ENCODE measurements at places on chromosomes 5 and 9.

GRCh38 chr9:113973963-113974413 lies 97.9 kb downstream of the ZNF618 start:
- no peak for DNase-seq

- DNase-seq: no peak
These were observed 229.4 kb downstream of the DMAC1 start for GRCh38 chr9:7570107-7570720.

DNA sequence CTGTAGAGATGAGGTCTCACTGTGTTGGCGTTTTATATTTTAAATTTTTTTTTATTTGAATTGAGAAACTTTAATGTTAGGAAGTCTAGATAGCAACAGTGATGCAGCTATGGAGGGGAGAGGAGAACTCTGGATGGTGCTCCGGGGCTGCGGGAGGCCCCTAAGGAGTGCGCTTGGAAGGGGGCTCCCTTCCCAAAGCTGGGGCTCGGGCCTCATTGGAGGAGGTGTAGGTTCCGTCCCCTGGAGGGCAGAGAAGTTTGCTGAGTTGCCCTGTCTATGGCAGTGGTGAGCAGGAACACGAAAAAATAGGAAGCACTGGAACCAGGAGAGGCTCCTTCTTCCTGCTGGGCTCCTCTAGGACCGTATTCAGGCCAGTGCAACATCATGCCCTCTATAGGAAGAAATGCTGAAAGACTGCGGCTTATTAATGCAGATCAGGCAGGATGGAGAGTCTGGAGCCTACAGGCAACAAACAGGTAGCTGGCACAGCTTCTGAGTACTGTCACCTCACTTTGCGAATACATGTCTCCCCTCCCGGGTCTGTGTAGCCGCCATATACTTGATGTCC lies 16.1 kb downstream of the AHRR start:
- DNase-seq: peak; percentile 32

DNA sequence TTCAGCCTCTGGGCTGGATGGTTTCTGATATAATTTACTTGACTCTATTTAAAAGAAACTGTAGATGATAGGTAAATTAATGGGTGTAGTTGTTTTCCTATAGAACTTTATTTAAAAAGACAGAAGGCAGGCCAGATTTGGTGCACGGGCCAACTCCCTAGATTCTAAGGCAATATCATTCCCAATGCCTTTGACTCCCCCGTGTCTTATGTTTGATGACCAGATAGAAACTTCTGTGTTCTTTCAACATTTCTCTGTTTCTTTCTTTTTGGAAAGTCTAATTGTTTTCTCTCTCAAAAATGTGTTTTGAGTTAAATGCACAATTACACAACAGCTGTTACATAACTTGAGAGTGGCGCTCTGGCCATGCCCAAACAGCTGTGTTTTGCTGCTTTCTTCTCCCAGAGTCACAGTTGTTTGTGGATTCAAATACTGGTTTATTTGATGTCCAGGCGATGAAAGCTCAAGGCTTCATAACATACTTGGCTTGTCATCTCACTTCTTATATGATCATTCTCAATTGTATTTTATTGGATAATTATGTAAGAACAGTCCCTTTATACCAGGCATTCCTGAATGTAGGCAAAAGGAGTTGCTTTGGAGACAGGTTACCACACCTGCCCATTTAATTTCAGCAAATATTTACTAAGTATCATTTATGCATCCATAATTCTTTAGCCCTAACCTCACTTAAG lies 1.7 kb upstream of the ALDH1A1 start:
- no peak for DNase-seq

DNA sequence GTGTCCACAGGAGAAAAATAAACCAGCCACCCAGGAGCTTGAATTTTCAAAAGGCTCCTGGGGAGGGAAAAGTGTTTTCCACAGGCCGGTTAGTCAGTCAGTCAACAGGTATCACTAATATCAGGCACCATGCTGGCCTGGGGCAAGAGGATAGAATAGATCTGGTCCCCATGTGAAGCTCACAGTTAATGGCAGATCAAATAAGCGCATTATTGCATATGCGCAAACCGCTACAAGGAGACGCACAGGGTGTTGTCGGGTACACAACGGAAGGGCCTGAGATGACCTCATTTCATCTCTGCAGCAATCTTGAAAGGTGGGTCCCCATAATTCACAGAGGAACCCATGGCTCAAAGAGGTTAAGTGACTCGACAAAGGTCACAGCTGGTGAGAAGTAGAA lies 260.7 kb downstream of the CRB2 start:
- no peak for DNase-seq

DNA sequence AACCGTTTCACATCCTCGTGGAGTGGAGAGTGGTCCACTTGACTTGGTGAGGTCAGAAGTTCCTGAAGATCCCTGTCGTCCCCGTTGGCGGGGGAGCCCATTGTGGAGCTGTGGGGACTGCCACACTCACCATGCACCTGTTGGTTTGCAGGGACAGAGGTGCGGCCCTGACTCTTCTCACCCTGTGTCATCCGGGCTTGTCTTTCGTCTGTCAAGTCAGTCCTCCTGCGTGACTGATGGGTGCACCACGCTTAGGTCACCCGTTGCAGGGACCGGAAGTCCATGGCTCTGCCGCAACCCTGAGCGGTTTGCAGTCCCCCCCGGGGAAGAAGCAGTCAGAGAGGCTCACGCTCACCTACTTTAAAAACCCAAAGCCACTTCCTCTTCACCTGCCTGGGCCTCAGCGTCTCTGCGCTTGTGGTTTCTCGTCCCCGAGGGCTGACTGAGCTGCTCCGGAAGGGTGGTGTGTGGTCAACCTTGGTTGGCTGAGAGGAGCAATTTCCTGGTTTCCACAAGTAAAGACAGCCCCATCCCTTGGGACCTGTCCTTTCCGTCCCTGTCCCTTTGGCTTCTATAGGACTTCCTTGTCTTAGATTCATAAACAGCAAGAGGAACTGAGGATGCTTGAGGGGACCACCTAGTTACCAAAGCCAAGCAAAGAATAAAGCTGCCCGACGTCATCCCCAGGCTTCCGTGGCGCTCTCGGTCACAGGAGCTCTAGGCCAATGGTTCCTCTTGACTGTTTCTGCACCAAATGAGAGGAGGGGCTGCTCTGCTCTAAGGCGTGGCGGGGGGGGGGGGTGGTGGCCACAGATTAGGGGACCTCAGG lies 53.2 kb downstream of the USP20 start:
- no peak for DNase-seq

GRCh38 chr9:133477992-133478850 lies 678 bp downstream of the SLC2A6 start:
- no peak for DNase-seq

DNA sequence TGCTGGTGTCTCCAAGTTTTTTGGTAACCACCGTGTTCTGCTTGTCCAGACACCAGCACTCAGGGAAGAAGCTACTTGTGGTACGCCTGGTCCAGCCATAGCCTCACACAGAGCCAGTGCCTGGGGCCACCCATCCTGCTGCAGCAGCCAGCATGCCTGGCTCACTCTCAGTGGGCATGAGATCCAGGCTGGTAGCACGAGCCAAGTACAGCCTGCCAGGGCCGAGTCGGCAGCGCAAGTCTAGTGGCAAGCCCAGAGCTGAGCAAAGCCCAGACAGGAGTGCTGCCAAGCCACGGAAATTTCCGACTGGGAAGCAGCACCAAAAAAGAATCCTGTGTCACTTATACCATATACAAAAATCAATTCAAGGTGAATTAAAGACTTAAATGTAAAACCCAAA lies 36.3 kb upstream of the FBXL17 start:
- no peak for DNase-seq

DNA sequence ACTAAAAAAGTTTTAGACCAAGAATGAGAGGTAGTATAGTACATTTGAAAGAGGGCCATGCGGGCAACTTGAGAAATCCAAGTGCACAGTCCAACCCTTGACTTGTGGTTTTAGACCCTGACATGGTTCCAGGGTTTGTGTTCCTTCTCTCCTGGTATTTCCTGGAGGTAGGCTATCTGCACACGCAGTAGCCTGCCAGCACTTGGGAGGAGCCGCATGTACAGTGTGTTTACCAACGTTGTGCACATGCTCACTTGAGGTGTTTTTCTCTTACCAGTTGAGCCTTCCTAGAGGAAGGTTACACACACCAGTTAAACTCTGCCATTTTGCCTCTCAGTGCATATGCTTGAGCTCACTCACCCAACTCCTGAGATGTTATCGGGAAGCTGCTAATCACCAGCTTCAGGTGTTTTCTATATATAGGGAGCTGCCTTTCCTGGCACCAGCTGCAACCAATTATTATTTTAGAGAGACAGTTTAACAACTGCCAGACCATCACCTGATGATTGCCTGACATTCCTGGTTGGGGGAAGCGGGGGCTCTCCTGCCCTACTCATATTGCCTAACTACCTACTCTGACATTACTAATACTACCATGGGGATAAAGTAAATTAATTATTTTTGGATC lies 593.4 kb upstream of the TUSC1 start:
- DNase-seq: no peak

GRCh38 chr5:76106149-76106548 lies 23.0 kb downstream of the SV2C start:
- DNase-seq: no peak

- DNase-seq: no peak
These were observed 170.4 kb upstream of the CDH6 start for GRCh38 chr5:31023105-31023504.

DNA sequence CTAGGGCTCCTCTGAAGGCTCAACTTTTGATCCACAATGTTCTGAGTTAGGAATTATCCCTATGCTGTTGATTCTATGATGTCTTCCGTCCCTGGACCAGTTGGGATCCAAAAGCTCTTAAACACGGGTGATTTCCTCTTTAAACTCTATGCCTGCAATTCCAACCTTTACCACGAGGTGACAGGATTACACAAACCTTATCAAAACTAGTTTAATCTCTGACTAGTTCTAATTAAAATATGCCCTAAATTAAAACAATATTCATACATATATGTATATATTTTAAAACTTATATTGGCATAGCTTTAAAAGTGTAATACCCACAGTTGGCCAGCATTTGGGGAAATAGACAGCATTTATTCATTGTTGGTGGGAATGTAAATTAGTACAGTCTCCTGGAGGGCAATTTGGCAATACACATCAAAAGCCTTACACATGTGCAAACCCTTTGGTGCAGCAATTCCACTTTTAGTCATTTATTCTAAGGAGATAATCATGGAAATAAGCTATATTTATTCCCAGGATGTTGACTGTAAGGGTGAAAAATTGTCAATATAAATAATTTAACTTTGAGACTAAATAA lies 51.6 kb upstream of the PHYKPL start:
- no peak for DNase-seq

Data from NCI-H2227 treated with DMSO at 0.1 percent for 48 hours (cell line).